Thoracic aorta (tissue), 2 donors: ENCODE measurements at places on chromosomes 7 and 10. TPM values are rescaled to one million over a fixed set of nuclear protein-coding genes. Genes with fewer than 3 reads are reported as not detected.

DNA sequence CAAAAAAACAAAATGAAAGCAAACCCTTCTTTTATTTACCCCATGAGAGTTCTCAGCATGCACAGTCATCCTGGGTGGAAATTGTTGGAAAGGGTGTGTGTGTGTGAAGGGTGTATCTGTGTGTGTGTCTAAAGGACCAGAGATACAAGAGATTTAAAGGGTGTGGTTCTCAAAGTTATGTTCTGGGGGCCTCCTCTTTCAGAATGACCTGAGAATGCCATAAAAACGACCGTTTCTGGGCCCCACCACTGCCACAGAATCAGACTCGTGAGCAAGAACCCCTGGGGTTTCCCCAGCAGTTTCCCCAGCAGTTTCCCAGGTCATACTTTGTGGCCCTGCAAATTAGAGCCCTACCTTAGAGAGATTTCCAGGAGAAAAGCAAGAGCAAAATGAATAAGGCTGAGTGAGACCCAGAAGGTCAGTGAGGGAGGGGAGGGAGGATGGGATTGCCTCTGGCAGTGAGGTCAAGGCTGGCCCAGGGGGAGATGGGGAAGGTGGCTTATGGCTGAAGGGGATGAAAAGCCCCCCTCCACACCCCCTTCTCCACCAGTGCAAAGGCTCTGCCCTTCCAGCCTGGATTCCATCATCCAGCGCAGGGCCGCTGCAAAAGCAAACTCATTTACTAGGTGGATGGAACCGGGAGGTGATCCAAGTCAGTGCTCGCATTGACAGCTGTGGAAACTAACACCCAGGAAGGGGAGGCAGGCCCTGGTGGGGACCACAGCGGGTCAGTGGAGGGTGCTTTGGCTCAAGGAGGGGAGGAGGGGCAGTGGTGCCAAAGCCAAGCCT is 10.2 kb downstream of the PYROXD2 start:
- H3K36me3 ChIP-seq: peaks cover 3% of the 10 kb centered on the region
- no peak overlapping the region for H3K4me3 ChIP-seq
- no peak overlapping the region for H3K27ac ChIP-seq
- DNase-seq: no peak

DNA sequence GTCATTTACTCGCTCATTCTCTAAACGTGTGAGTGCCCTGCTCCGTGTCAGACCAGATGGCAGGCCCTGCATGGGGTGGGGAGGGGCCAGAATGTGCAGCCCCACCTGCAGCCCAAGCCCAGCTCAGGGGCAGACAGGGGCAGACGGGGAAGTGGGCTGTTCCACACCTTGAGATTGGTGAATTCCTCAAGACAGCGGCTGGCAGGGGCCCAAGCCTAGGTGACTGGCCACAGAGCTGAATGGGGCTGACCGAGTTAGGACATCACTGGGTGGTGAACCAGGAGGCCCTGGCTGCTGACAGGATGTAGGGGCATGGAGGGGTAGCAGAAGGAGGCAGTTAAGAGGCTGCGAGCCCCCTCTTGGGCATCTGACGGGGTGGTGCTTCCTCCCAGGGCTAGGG is 79.1 kb downstream of the MGMT start:
- H3K4me3 ChIP-seq: no peak overlapping the region
- no peak overlapping the region for H3K27ac ChIP-seq
- no peaks in the 10 kb centered on the region for H3K27me3 ChIP-seq
- no peak for DNase-seq
- H3K4me1 ChIP-seq: no peaks in the 10 kb centered on the region

DNA sequence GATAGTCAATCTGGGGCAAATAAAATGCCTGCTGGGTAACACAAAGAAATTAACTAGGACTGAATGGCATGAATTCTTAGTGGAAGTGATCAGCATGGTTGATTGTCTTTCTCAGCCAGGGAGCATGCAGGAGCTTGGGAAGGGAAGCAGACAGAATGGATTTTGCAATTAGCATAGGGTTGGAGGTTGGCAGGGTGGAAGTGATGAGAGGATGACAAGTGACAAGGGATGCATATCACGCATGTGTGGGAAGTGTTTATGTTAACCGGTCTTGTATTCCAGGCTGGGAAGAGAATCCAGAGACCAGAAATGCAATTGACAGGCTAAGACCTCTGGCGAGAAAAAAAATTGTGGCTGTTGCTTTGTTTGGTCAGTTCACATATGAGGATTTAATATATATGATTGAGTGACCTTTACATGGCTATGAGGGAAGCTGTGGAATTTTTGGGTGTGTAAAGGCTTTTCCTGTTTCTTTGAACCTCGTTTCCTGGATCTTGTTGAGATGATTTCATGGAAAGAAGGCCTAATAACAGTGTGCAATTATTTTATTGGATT is 8.3 kb downstream of the MDFIC start:
- H3K27me3 ChIP-seq: no peaks in the 10 kb centered on the region
- DNase-seq: no peak

DNA sequence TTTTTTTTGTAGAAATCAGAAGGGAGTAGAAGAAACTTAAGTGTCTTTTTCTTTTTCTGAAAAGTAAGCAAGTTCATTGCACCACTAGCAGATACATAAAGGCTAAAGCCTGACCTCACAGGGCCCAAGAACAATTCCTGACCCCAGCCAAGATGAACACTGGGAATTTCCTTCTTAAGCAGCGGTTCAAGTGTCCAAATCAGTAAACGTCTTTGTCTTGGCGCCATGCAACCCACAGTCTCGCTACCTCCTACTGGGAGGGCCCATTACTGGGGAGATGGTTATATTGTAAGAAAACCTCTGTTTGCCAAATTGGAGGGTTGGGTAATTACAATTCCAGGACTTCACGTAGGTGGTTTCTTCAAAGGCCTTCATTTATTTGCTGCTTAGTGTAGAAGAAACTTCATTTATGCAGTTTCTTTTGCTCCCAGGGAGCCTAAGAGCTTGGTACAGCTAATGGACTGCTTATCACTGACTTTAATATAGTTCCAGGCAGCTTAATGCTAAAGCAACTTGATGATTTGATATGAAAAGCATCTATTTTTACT is 58.3 kb upstream of the ADRB1 start:
- H3K27ac ChIP-seq: no peak overlapping the region
- no peaks in the 10 kb centered on the region for H3K27me3 ChIP-seq
- no peak overlapping the region for H3K4me3 ChIP-seq
- H3K4me1 ChIP-seq: no peaks in the 10 kb centered on the region
- no peaks in the 10 kb centered on the region for H3K36me3 ChIP-seq

GRCh38 chr7:2639181-2639681 is 7.4 kb downstream of the TTYH3 start:
- peaks cover 67% of the 10 kb centered on the region for H3K4me1 ChIP-seq
- H3K4me3 ChIP-seq: peak overlapping the region; percentile 38
- DNase-seq: no peak
- H3K27ac ChIP-seq: no peak overlapping the region

DNA sequence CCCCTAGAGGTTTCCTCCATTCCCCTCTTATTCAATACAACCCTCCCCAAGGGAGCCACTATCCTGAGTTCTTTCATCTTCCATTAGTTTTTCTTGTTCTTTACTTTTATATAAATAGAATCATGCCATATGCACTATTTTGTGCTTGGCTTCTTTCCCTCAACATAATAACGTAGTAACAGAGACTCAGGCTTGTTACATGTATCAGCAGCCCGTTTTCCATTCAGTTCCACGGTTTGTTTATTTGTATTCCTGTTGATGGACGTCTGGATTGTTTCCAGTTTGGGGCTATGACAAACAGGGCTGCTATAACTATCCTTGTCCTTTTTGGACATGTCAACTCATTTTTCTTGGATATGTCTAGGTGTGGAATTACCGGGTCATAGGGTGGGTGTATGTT is 264.4 kb upstream of the MKI67 start:
- H3K4me1 ChIP-seq: no peaks in the 10 kb centered on the region
- no peak for DNase-seq
- no peak overlapping the region for H3K27ac ChIP-seq
- H3K27me3 ChIP-seq: no peaks in the 10 kb centered on the region
- no peaks in the 10 kb centered on the region for H3K36me3 ChIP-seq

GRCh38 chr10:31242902-31243301 is 76.1 kb upstream of the ZEB1 start:
- no peak for DNase-seq
- H3K4me1 ChIP-seq: no peaks in the 10 kb centered on the region
- no peak overlapping the region for H3K27ac ChIP-seq
- no peak overlapping the region for H3K4me3 ChIP-seq

DNA sequence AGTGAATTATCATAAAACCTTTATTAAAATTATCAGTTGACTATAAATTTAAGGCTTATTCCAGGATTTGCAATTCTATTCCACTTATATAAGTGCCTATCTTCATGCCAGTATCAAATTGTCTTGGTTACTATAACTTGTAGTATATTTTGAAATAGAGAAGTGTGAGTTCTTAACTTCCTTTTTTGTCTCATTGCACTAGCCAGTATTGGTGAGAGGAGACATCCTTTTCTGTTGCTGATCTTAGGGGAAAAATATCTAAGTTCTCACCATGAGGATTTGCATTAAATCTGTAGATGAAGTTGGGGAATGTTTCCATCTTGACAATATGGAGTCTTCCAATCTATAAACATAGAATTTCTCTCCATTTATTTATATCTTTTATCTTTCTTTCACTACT is 104.2 kb upstream of the MKI67 start:
- no peak overlapping the region for H3K27ac ChIP-seq
- no peaks in the 10 kb centered on the region for H3K36me3 ChIP-seq

DNA sequence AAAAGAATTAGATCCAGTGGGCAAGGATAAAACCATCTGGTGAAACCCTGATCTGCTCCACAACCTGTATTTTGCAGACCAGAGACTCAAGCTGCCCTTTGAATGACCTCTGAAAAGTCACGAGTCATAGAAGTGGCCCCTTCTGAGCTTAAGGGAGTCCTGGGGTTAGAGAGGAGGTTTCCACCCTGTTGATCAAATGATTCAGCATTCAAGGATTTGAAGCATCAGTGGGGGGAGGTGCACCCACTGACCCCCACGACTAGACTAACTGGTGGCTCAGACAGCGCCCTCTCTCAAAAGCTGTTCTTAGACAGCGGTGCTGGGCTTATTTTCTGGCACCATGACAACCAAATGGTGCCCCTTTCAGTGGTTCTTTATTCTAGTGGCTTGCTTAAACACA is 44.3 kb downstream of the PLCE1 start:
- H3K4me1 ChIP-seq: no peaks in the 10 kb centered on the region
- no peaks in the 10 kb centered on the region for H3K36me3 ChIP-seq
- no peak overlapping the region for H3K27ac ChIP-seq
- no peak for DNase-seq
- H3K27me3 ChIP-seq: no peaks in the 10 kb centered on the region
- H3K4me3 ChIP-seq: no peak overlapping the region

DNA sequence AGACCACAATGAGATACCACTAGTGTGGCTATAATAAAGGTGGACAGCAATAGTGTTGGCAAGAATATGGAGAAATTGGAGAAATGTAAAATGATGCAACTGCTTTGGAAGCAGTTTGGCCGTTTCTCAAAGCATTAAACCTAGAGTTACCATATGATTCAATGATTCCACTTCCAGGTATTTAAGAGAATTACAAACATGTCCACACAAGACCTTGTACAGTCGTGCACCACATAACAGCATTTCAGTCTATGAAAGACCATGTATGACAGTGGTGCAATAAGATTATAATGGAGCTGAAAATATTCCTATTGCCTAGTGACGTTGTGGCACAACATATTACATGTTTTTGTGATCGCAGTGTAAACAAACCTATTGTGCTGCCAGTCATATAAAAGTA is 29.6 kb downstream of the CCDC172 start:
- no peaks in the 10 kb centered on the region for H3K27me3 ChIP-seq
- H3K36me3 ChIP-seq: no peaks in the 10 kb centered on the region
- no peak overlapping the region for H3K27ac ChIP-seq
- no peaks in the 10 kb centered on the region for H3K4me1 ChIP-seq

Gene AKR1E2
- total RNA-seq: 17.6 TPM
